ENCODE measurements at places on chromosomes 6 and 20.
A peak's percentile ranks its signal among the peaks of the same experiment; 100 is the strongest.

DNA sequence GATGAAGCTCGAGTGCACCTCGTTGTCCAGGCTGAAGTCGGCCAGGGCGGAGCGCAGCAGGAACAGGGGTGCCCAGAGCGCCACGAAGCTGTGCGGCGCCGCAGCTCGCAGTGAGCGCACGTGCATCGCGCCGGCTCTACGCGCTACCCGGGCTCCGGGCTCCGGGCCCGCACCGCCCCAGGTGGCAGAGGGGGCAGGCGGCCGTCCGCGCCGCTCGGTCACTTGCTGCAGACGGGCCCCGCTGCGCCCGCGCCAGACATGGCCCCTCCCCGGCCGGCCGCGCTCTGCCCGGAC lies 497 bp downstream of the BMP7 start:
- peak; percentile 63 for DNase-seq

GRCh38 chr6:118725944-118726343 lies 74.6 kb upstream of the CEP85L start:
- DNase-seq = no peak

DNA sequence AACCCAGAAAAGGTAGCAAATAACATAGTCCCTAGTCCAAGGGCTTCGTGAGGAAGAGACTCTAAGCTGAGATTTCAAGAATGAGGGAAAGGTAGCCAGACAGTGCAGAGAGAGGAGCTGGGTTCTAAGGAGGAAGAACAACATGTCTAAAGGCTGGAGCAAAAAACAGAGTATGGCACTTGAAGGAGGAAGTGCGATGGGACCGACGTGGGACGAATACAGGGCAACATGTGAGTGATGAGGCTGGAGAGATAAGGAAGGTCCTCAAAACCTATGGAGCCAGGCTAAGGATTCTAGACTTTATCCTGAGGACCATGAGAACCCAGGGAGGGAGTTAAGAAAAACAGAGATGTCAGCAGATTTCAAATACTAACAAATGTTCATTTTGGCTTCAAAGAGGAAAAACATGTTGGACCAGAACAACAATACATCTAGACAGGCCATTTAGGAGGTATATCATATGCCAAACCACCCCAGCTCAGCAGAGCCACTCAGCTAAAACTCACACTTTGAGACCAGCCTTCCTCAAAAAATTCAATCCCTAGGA lies 17.5 kb downstream of the ATXN1 start:
- DNase-seq = no peak

GRCh38 chr20:19944772-19945459 lies 72.2 kb upstream of the NAA20 start:
- DNase-seq = no peak

- no peak for DNase-seq
Observed at GRCh38 chr6:20386218-20386617, 15.5 kb upstream of the E2F3 start.

DNA sequence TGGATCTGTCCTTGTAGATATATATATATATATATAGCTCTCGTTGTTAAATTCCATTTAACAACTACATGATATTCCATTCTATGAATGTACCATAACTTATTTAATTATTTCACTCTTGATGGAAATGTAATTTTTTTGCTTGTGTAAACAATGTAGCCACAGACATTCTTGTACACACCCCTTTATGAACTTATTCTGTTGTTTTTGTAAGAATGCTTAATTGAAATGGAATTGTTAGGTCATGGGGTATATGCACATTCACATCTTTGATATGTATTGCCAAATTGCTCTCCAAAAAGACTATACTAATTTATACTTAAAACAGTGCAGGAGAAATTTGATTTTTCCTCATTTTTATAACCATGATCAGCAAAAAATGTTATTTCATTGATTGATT lies 67.2 kb downstream of the MAP3K4 start:
- no peak for DNase-seq

DNA sequence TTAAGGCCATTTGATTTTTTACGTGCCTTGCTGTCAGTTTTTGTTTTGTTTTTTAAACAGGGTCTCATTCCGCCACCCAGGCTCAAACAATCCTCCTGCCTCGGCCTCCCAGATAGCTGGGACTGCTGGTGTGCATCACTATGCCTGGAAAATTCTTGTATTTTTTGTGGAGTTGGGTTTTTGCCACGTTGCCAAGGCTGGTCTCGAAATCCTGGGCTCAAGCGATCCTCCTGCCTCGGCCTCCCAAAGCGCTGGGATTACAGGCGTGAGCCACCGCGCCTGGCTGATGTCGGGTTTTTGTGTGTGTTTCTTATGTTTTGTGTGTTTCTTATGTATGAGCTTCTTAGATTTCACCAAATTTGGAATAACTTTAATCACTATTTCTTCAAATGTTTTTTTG lies 104.8 kb downstream of the TAF4 start:
- DNase-seq = no peak

GRCh38 chr6:32252331-32253009 lies 28.6 kb upstream of the NOTCH4 start:
- DNase-seq = no peak

DNA sequence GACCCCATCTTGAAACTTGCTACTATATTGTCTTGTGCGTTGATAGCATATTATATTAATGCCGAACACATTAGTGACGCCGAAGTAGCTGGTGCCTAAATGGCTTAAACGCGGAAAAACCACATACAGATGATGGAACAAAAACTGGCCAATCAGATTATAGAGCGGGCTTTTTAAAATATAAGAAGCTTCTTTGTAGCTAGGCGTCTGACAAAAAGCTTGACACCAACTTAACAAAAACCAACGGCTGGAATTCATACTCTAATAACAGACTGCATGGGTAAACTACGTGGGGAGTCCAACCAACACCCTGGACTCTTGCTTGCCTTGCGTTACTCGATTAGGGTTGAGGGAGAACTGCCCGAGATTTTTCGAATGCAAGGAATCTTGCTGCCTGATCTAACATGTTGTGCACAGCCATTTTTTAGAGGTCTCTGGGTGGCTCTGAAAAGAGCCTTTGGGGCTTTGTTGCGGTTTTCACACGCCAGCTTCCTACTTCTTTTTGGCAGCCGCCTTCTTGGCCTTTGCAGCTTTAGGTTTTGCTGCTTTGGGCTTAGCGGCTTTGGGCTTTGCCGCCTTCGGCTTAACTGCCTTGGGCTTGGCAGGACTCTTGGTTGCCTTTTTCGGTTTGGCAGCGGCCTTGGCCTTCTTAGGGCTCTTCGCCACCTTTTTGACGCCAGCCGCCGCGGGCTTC lies 45.7 kb downstream of the OR2B2 start:
- DNase-seq = peak; percentile 96

GRCh38 chr6:13467216-13467600 lies 20.2 kb downstream of the GFOD1 start:
- no peak for DNase-seq

GRCh38 chr6:162177746-162178145 lies 549.8 kb downstream of the PRKN start:
- DNase-seq = peak; percentile 59

- DNase-seq = no peak
Observed at GRCh38 chr20:32006841-32007786, 3.1 kb upstream of the CCM2L start.

GRCh38 chr6:145875496-145876211 lies 61.1 kb upstream of the FBXO30 start:
- no peak for DNase-seq

- no peak for DNase-seq
Observed at GRCh38 chr20:59250293-59250692, 50.1 kb upstream of the EDN3 start.

DNA sequence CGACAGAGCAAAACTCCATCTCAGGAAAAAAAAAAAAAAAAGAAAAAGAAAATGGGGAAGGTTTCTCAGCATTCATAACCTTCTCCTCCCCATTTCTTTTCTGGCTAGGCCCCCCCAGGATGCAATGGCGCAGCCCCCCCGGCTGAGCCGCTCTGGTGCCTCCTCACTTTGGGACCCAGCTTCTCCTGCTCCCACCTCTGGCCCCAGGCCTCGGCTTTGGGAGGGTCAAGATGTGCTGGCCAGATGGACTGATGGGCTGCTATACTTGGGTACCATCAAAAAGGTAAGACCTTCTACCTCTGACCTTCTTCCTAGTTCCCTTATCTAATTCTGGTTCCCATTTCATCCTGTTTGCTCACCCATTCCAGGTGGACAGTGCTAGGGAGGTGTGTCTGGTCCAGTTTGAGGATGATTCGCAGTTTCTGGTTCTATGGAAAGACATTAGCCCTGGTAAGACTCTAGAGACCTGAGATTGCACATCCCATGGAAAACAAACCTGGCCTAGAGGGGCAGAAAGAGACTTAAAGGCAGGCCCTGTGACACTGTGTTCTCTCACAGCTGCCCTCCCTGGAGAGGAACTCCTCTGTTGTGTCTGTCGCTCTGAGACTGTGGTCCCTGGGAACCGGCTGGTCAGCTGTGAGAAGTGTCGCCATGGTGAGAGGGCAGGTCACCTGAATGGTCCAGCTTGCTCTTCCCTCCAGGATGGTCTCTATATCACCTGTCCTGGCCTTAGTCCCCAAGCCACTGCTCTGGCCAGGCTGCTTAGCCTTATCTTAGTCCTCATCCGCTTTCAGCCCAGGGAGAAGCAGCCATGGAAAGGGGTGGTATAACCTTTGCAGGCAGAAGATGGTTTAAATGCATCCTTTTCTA lies 1.6 kb downstream of the PHF1 start:
- no peak for DNase-seq

DNA sequence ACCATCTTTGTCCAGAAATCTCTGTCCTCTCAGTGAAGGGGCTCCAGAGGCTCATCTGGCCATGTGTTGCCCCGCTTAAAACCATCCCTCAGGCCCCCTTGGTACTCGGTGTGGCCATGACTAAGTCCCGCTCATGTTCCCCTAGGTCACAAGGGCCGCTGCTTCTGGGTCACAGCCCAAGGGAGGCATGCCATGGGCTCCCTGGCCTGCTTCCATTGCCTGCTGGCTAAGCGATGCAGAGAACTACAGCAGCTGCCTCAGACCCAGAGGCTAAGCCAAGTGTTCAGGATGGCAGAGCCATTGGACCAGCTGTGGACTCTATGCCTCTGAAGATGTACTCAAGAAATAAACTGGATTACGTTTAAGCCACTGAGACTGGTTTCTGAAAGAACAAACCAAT lies 95.5 kb downstream of the ZFP64 start:
- no peak for DNase-seq

Measured in eye (tissue), 1 donor.